ENCODE measurements at places on chromosomes 12 and 14.

GRCh38 chr14:105525861-105526775, at the start of gene TMEM121:
Gene TMEM121 (plus strand): TSS chr14:105526583. CDS start chr14:105528835, 2,252 bp downstream.
- DNase-seq, result no peak

GRCh38 chr14:100864960-100865681, 38.4 kb downstream of the RTL1 start:
- no peak for DNase-seq

- DNase-seq, result no peak
Measured at GRCh38 chr12:12447236-12447635, 90.4 kb downstream of the BORCS5 start.

DNA sequence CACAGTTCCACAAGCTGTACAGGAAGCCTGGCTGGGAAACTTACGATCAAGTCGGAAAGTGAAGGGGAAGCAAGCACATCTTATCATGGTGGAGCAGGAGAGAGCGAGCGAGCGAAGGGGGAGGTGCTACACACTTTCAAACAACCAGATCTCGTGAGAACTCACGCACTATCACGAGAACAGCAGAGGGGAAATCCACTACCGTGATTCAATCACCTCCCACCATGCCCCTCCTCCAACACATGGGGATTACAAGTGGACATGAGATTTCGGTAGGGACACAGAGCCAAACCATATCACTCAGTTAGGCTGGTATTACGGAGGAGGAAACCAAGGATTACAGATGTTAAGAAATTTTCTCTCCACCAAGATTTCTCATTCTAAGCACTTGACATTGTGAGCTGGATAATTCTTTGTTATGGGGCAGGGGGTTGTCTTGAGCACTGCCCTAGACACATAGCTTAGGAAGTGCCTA, 262.0 kb upstream of the G2E3 start:
- no peak for DNase-seq

- DNase-seq, result no peak
Measured at GRCh38 chr14:79656496-79656895, 554.8 kb downstream of the DIO2 start.

- no peak for DNase-seq
Measured at GRCh38 chr12:71195338-71195896, 37.6 kb upstream of the TSPAN8 start.

GRCh38 chr14:79111987-79112501, 941.9 kb downstream of the NRXN3 start:
- DNase-seq, result no peak
